ENCODE measurements at places on chromosomes 4 and X. TPM values are rescaled to one million over a fixed set of nuclear protein-coding genes. Genes with fewer than 3 reads are reported as not detected.

Gene PFKFB1
- total RNA-seq: 0.78 TPM

Gene SERTM2
- total RNA-seq: not detected

- no peak for DNase-seq
Measured at GRCh38 chrX:44342866-44343265, 606 bp downstream of the EFHC2 start.

Gene SLC26A1
- total RNA-seq: 1.6 TPM

DNA sequence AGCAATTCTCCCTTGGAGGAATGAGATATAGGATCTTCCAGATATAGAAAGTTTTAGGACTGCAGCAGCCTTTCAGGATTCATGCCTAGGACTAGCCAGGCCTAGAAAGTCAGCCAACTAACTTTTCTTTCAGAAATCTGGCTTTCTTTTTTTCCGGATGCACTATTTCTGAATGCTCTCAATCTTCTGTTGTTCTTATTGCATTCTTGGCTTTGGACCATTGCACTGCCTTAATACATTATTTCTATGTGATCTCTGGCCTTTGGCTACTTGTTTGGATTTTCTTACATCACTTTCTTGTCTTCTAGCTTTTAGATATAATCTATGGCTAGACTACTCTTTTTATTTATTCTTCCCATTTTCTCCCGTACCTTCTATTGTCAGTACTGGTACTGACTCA lies 813.1 kb upstream of the HTR2C start:
- no peak for DNase-seq

GRCh38 chr4:153465615-153466080 lies 512 bp upstream of the TMEM131L start:
- no peak for DNase-seq

DNA sequence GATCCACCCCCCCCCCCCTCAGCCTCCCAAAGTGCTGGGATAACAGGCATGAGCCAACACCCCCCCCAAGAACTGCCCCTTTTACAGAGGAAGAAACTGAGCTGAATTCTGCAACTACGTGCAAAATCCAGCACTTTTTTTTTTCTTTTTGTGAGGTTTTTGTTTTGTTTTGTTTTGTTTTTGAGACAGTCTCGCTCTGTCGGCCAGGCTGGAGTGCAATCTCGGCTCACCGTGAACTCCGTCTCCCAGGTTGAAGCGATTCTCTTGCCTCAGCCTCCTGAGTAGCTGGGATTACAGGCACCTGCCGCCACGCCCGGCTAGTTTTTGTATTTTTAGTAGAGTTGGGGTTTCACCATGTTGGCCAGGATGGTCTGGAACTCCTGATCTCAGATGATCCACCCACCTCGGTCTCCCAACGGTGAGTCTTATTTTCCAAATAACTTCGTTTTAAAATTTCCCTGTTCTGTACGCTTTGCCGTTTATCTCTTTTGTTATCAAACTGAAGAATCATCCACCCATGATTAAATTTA lies 4.9 kb downstream of the CRLF2 start:
- no peak for DNase-seq

- no peak for DNase-seq
Measured at GRCh38 chrX:25219480-25219879, 203.7 kb upstream of the ARX start.

DNA sequence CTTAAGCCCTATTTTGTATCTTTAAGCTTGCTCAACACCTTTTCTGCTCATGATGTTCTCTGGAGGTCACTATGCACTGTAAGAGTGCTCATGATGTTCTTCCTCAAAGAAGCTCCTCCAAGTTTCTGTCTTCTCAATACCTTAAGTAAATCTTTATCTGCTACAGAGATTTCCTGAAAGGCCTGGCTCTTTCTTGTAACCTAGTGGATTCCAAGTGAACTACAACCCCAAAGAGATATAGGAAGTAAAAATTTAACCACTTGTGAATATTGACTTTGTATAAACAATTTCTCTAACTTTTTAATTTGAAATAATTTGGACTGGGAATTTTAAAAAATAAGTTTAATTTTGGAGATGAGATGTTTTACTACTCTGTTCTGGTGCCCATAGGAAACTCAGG lies 39.3 kb upstream of the XK start:
- no peak for DNase-seq

Gene SRPX
- total RNA-seq: not detected

- DNase-seq: peak; percentile 53
Measured at GRCh38 chr4:10100734-10101216, 15.8 kb downstream of the WDR1 start.

DNA sequence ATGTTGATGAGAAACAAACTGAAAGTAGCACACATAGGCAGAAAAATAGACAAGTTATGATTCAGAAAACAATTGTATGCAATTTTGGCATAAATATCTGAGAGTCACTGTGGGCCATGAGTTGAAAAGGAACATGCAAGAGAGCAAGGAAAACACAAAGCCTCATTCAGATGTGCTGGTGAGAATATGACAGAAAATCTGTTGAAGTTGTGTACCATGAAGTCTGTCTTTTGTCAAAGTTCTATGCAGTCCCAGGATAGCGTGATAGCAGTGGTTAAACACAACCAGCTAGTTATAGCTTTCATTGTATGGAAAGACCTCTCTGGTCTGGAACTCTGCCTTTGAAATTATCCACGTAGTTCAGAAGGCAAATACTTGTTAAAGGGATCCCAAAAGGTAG lies 53.0 kb downstream of the TMEM154 start:
- DNase-seq: no peak

Gene SLC2A9
- 2.4 TPM for total RNA-seq

DNA sequence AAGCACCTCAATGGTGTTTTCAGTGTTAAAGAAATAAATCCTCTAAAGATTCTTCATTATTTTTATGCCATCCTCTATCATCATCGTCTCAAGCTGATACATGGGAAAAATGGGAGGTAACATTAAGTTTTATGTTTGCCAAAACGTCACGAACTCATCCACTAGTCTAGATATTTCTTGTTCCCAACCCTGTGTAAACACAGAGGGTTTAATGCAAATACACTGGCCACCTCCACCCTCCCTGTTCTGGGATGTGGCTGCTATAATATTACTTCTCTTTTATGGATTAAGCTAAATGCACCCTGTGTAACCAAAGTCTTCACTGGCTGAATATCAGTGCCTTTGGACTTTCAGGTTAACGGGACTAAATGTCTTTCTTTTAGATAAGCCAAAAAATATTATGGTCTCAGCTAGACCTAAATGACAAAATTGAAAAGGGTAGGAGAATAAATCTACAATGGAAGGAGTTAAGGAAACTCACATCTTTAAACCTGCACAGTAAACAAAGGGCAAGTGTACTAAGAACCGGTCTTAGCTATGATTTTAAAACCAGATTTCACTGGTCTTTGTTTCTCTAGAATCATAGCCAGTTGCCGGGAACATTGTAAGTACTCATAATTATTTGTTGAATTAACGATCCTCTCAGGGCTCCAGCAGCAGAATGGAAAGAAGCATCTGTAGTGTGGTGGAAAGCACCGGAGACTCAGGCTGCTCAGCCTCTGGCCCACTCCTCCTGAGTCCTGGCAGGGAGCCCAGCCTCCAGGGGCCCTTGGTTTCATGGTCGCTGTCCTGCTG lies 103.5 kb upstream of the NOCT start:
- no peak for DNase-seq

DNA sequence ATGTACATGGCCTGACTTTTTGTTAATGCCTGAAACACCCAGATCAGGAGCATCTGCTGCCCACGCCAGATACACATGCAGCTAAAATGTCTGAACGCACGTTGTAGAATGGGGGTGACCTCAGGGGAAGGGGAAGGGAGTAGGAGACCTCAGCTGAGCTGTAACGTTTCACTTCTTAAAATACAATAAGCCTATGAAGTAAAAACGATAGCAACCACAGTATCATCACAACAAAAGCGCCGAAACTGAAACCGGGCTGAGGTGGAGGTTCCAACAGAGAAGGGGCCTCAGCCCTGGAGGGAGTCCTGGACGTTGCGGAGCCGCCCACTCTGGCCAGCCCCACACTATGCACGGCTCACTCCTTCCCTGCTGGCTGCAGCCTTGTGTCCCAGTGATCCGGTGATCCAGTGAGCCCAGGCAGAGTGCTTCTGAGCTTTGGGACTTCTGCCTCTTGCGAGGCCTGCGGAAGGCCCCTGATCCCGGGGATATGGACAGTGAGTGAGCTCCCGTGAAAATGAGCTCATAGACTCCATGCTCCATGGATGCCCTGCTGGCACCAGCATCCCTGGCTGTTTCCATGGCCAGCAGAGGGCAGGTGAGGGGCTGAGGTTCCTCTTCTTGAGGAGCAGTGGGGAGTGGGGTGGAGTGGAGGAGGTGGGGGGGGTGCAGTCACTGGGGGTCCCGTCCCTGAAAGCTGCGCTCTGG lies 52.0 kb downstream of the HMX1 start:
- DNase-seq: no peak

Gene SSX4B
- total RNA-seq: not detected
